Naive thymus-derived CD8-positive, alpha-beta T cell (primary cell): ENCODE measurements at places on chromosomes 4 and X. TPM values are rescaled to one million over a fixed set of nuclear protein-coding genes. Genes with fewer than 3 reads are reported as not detected.

DNA sequence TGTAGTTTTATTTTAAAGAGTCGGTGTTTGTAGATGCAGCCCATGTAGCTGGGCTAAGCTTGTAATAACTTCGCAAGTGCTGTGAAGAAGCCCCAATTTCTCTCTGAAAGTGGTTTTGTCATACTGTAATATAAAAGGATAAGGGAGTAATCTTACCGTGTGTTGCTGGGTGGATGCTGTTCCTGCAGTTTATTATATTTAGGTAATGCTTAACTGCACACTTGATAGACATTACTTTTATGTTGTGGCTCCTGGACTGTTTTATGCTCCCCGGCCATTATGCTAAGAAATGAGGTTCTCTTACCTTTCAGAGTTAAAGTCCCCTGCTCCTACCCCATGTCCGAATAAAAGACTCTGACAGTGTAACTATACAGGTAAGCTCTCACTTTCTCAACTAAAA lies 789.4 kb downstream of the RPA4 start:
- DNase-seq = no peak

SPANXB1 gene
- total RNA-seq = not detected

AR gene
- total RNA-seq = not detected

AFF2 gene
- 1.3 TPM for total RNA-seq

GABRQ gene
- not detected for total RNA-seq

DNA sequence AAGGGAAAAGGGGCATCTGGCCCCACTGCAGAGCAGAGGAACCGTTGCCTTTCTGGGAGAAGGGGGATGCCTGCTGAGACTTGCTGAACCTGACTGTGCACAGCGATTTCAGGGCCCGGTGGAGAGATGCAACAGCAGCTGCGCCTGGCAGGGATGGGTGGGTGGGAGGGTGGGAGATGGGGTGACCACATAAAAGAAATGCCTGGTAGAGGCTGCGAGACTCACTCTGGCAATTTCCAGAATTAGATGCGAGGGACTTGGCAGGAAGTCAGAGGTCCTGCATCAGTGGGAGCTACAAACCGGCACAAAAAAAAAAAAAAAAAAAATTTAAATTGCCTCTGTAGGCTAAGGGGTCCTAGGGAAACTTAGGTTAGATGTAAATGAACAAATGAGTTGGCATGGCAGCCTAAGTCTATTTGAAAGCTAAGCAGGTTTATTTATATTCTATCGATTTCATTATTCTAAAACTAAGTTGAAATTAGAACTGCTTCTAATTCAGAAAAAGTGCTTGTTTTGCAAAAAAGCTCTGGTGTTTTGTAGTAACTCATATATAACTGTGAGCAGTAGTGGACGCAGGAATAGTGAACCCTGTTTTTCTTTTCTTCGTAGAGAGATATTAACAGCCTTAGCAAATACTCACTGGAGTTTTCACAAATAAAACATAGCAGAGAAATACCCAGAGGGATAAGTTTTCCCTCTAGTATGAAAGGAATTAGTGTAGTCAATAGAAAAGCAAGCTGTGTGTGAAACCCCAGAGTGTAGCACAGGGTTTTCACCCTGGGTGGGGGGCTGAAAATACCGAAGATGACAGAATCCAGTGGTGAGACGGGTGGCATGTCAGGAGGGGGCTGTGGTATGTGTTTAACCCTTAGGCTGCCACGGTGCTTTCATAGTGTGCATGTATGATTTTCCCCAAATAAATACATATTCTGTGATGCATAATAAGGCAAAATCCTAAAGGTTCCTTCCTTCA lies 130.1 kb downstream of the EGF start:
- DNase-seq = no peak
